Activated CD4-positive, alpha-beta memory T cell treated with anti-CD3 and anti-CD28 coated beads, Interleukin-2, amount 10 ng/mL, durations not matched to agents 7 days and 5 days (primary cell): ENCODE measurements at places on chromosomes 3 and 15. TPM values are rescaled to one million over a fixed set of nuclear protein-coding genes. Genes with fewer than 3 reads are reported as not detected.

Gene GOLGA6B
- total RNA-seq, result not detected

DNA sequence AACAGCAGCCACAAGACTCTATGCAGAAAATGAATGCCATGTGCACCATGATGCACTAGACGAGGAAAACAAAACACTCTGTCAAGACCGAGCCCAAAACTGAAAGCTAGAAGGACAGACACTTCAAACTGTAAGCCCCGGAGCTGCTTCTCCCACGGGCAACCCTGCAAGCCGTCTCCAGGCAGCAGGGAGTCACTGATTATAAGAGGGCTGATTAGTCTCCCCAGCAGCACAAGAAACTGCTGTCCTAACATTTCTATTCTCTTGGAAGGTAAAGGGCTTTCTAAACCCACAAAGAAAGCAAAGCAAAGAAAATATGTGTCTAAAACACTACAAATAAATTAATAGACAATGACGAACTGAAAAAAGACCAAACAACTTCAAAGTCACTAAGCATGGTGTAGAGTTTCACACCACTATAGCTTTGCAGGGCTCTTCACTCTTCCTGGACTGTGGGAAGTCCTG lies 15.5 kb downstream of the TBC1D2B start:
- H3K36me3 ChIP-seq, result peaks cover 19% of the 10 kb centered on the region
- no peak for DNase-seq
- peaks cover 39% of the 10 kb centered on the region for H3K4me1 ChIP-seq
- peak overlapping the region; percentile 58 for H3K4me3 ChIP-seq
- H3K27me3 ChIP-seq, result no peaks in the 10 kb centered on the region
- H3K27ac ChIP-seq, result peak overlapping the region; percentile 79

Gene EFCAB12
- 0.65 TPM for total RNA-seq

Gene NTRK3
- total RNA-seq, result not detected

GRCh38 chr3:124768812-124769211 lies 38.6 kb downstream of the UMPS start:
- no peak overlapping the region for H3K4me3 ChIP-seq
- DNase-seq, result no peak
- peaks cover 14% of the 10 kb centered on the region for H3K27me3 ChIP-seq
- H3K4me1 ChIP-seq, result no peaks in the 10 kb centered on the region
- no peak overlapping the region for H3K27ac ChIP-seq

- no peaks in the 10 kb centered on the region for H3K36me3 ChIP-seq
- DNase-seq, result no peak
- no peak overlapping the region for H3K27ac ChIP-seq
- H3K4me3 ChIP-seq, result no peak overlapping the region
- H3K27me3 ChIP-seq, result peaks cover 5% of the 10 kb centered on the region
These were observed 221.4 kb downstream of the TLE3 start for GRCh38 chr15:69876064-69876940.

- peaks cover 3% of the 10 kb centered on the region for H3K36me3 ChIP-seq
- peaks cover 34% of the 10 kb centered on the region for H3K4me1 ChIP-seq
These were observed 53.1 kb upstream of the ULK4 start for GRCh38 chr3:42014921-42015533.

GRCh38 chr3:125116311-125117080 lies 60.7 kb upstream of the HEG1 start:
- H3K36me3 ChIP-seq, result no peaks in the 10 kb centered on the region
- H3K27ac ChIP-seq, result no peak overlapping the region
- peaks cover 25% of the 10 kb centered on the region for H3K4me1 ChIP-seq
- H3K4me3 ChIP-seq, result no peak overlapping the region

- peaks cover 18% of the 10 kb centered on the region for H3K27me3 ChIP-seq
- peaks cover 26% of the 10 kb centered on the region for H3K36me3 ChIP-seq
- no peak overlapping the region for H3K4me3 ChIP-seq
- no peak for DNase-seq
These were observed 82.1 kb upstream of the POMGNT2 start for GRCh38 chr3:43187836-43188479.

- no peak for DNase-seq
- H3K27ac ChIP-seq, result no peak overlapping the region
- H3K36me3 ChIP-seq, result peaks cover 44% of the 10 kb centered on the region
These were observed 11.5 kb downstream of the TCF12 start for GRCh38 chr15:56929933-56930332.

DNA sequence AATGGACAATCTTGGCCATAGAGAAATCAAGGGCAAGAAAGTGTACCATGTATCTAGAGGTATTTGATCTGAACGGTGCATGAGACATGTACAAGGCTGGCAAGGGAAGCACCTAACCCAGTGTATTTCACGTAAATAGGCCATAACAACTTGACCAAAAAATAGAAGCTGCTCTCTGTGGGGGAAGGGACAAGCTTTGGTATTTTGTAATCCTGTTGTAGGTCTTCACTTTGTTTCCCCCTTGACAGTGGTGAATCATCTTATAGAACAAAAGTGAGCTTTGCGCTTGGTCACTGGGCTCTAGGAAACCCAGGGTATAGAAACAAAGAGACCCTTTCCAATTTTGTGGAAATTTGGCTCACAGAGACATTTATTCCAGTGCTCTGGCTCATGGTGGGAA lies 21.0 kb downstream of the LARS2 start:
- H3K4me3 ChIP-seq, result no peak overlapping the region
- no peaks in the 10 kb centered on the region for H3K27me3 ChIP-seq

- H3K4me3 ChIP-seq, result no peak overlapping the region
- H3K4me1 ChIP-seq, result no peaks in the 10 kb centered on the region
- H3K27me3 ChIP-seq, result peaks cover 6% of the 10 kb centered on the region
- H3K36me3 ChIP-seq, result no peaks in the 10 kb centered on the region
- peak; percentile 74 for DNase-seq
- H3K27ac ChIP-seq, result no peak overlapping the region
These were observed 59.9 kb downstream of the ZNF621 start for GRCh38 chr3:40584625-40585189.

DNA sequence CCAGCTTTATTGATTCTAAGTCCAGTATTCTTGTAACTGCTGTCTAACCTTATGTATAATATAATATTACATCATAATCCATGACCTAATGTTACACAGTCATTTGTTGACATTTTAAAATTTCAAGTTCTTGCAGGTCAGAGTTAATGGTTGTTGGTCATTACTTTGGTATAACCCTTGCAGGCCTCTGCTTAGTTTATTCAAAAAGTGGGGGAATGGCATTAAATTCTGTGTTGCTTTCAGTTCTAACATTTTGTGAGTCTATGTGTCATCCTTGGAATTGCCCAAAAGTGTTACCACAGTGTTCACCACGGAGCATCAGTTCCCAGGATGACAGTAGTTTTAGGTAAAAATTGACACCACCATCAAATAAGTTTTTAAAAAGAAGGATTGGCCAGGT lies 174.8 kb upstream of the BCL6 start:
- peaks cover 14% of the 10 kb centered on the region for H3K36me3 ChIP-seq
- peak overlapping the region; percentile 84 for H3K27ac ChIP-seq
- no peak for DNase-seq
- H3K4me3 ChIP-seq, result peak overlapping the region; percentile 61
- H3K27me3 ChIP-seq, result peaks cover 20% of the 10 kb centered on the region

Gene PLA2G4F
- not detected for total RNA-seq

DNA sequence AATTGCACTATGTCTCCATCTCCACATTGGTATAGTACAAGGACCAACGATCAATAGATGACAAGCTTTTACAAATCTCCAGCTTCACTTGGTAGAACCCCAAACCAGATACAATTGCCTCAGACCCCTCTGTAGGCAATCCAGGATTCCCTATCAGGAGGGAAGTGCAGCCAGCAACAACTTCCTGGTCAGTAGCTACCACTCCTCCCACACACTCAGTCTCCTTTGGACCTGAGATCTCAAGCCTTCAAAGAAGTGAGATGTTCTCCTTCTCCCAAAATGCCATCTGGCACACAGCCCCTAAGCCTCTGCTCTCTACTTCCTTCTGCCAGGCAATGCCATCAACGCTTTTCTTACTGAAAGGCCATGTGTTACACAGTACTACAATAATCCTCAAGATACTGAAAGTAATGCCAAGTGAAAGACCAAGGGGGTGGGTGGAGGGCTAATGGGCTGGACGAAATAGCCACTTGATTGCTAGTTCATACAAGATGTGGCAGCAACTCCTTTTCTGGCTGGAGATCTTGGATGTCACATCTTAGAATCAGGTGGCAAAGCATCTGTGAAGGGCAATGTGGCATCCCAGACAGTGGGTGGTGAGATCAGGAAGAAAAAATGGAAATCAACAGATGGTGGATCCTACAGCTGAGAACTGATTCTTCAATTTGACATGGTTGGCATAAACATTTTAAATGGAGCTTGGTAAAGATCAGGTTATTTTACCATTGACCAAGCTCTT lies 75.3 kb upstream of the ACP3 start:
- H3K4me3 ChIP-seq, result no peak overlapping the region
- DNase-seq, result no peak
- no peak overlapping the region for H3K27ac ChIP-seq
- H3K4me1 ChIP-seq, result no peaks in the 10 kb centered on the region
- peaks cover 15% of the 10 kb centered on the region for H3K27me3 ChIP-seq
- H3K36me3 ChIP-seq, result no peaks in the 10 kb centered on the region

GRCh38 chr3:13285007-13285567 lies 135.0 kb downstream of the NUP210 start:
- no peak overlapping the region for H3K4me3 ChIP-seq
- no peak overlapping the region for H3K27ac ChIP-seq
- no peak for DNase-seq
- peaks cover 50% of the 10 kb centered on the region for H3K27me3 ChIP-seq

Gene TM4SF18
- total RNA-seq, result not detected

- no peak overlapping the region for H3K4me3 ChIP-seq
- H3K4me1 ChIP-seq, result peaks cover 6% of the 10 kb centered on the region
- no peaks in the 10 kb centered on the region for H3K36me3 ChIP-seq
- no peak overlapping the region for H3K27ac ChIP-seq
These were observed 6.1 kb downstream of the GRM2 start for GRCh38 chr3:51712963-51713362.

GRCh38 chr3:61117045-61117898 lies 134.0 kb downstream of the FHIT start:
- H3K27ac ChIP-seq, result no peak overlapping the region
- H3K4me3 ChIP-seq, result no peak overlapping the region
- no peaks in the 10 kb centered on the region for H3K36me3 ChIP-seq
- DNase-seq, result no peak
- H3K27me3 ChIP-seq, result no peaks in the 10 kb centered on the region
